ENCODE measurements at places on chromosomes 12 and 14. TPM values are rescaled to one million over a fixed set of nuclear protein-coding genes. Genes with fewer than 3 reads are reported as not detected.

- H3K36me3 ChIP-seq: peaks cover 37% of the 10 kb centered on the region
- DNase-seq: no peak
- no peaks in the 10 kb centered on the region for H3K27me3 ChIP-seq
- H3K27ac ChIP-seq: peak overlapping the region; percentile 45
These were observed 11.9 kb downstream of the NAA25 start for GRCh38 chr12:112096667-112097066.

FOXA1 gene
- not detected for total RNA-seq

CLEC4C gene
- total RNA-seq: not detected

GRCh38 chr12:62801796-62802195 is 133.2 kb downstream of the PPM1H start:
- no peak for DNase-seq
- no peak overlapping the region for H3K27ac ChIP-seq
- no peaks in the 10 kb centered on the region for H3K36me3 ChIP-seq
- no peaks in the 10 kb centered on the region for H3K4me1 ChIP-seq
- no peaks in the 10 kb centered on the region for H3K27me3 ChIP-seq
- H3K4me3 ChIP-seq: no peak overlapping the region

DNA sequence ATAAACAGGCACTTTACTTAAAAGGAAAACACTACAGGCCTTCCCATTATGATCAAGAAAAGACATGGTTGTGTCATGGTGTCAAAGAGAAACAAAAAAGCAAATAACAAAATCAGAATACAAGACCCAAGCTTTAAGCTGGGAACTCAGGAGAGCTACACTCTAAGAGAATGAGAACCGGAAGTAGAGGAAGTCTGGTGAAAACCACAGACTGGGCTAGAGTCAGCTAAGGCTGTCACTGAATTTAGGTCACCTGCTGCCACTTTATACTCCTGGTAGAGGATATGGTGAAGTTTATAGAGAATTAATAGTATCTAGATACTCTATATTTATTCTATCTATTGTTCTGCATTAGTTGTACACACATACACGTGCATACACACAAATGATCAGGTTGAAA is 971.7 kb downstream of the FLRT2 start:
- H3K4me3 ChIP-seq: no peak overlapping the region
- no peak overlapping the region for H3K27ac ChIP-seq
- no peak for DNase-seq
- no peaks in the 10 kb centered on the region for H3K4me1 ChIP-seq
- no peaks in the 10 kb centered on the region for H3K27me3 ChIP-seq

PTCSC3 gene
- not detected for total RNA-seq

GRCh38 chr12:57460841-57461275 is 1.3 kb downstream of the GLI1 start:
- H3K27me3 ChIP-seq: no peaks in the 10 kb centered on the region
- peak overlapping the region; percentile 44 for H3K4me3 ChIP-seq
- no peak for DNase-seq
- peak overlapping the region; percentile 72 for H3K27ac ChIP-seq

GRCh38 chr12:131511391-131511802 is 199.5 kb upstream of the SFSWAP start:
- H3K4me3 ChIP-seq: no peak overlapping the region
- no peaks in the 10 kb centered on the region for H3K27me3 ChIP-seq
- H3K27ac ChIP-seq: no peak overlapping the region
- H3K4me1 ChIP-seq: no peaks in the 10 kb centered on the region

GRCh38 chr14:92625213-92625612 is 111.6 kb downstream of the RIN3 start:
- H3K27ac ChIP-seq: no peak overlapping the region
- H3K27me3 ChIP-seq: no peaks in the 10 kb centered on the region

DNA sequence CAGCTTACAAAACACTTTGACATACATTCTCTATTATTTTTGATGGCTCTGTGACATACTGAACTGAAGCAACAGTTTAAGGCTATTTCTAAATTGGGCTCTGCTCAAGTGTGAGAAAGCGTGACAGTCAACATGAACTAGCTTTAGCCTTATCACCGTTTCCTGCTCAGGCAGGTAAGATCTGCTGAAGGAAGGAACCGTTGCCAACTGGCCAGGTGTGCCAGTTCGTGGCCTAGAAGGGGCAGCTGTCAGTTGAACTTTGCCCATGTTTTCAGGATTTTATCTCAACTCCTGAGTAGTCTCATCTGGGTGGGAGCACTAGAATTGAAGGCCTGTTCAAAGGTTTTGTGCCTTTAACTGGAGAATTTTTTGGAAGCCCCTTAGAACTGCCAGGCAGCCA is 79.5 kb downstream of the ETV6 start:
- H3K36me3 ChIP-seq: no peaks in the 10 kb centered on the region
- no peak overlapping the region for H3K4me3 ChIP-seq
- H3K27me3 ChIP-seq: no peaks in the 10 kb centered on the region
- no peaks in the 10 kb centered on the region for H3K4me1 ChIP-seq

KRT78 gene
- total RNA-seq: not detected

MCRS1 gene
- total RNA-seq: 81.8 TPM

- no peak overlapping the region for H3K4me3 ChIP-seq
- peaks cover 82% of the 10 kb centered on the region for H3K36me3 ChIP-seq
- no peak for DNase-seq
- no peaks in the 10 kb centered on the region for H3K27me3 ChIP-seq
These were observed 40.6 kb downstream of the IL31 start for GRCh38 chr12:122133192-122133950.

HCAR1 gene
- 0.12 TPM for total RNA-seq

CSRP2 gene
- total RNA-seq: 11.6 TPM

- H3K27ac ChIP-seq: no peak overlapping the region
- no peaks in the 10 kb centered on the region for H3K27me3 ChIP-seq
- DNase-seq: no peak
- no peak overlapping the region for H3K4me3 ChIP-seq
These were observed 72.5 kb downstream of the HMGA2 start for GRCh38 chr12:65896743-65897142.

GRCh38 chr12:22190969-22191368 is 143.5 kb downstream of the ST8SIA1 start:
- no peaks in the 10 kb centered on the region for H3K36me3 ChIP-seq
- H3K27ac ChIP-seq: no peak overlapping the region
- no peak overlapping the region for H3K4me3 ChIP-seq
- DNase-seq: no peak

LRP1-AS gene
- not detected for total RNA-seq

DNA sequence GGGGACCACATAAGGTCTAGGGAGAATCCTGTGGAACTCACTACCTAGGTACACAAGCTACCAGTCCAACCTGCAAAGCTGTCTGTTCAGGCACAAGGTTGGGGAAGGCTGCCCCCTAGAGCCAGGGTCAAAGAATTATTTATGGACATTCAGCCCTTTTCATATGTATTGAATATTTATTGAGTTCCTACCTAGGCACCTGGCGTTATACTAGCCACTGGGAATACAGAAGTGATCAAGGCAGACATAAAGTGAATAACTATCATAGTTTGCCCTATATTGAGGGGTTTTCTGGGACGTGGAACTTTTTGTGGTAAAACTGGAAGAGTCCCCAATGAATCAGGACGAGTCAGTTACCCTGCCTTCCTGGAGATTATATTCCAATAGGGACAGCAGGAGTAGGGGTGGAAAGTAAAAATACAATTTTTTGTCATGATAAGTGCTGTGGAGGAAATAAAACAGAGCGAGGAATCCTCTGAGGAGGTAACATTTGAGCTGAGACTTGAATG is 5.8 kb upstream of the SLC48A1 start:
- H3K27ac ChIP-seq: no peak overlapping the region
- no peaks in the 10 kb centered on the region for H3K36me3 ChIP-seq
- no peaks in the 10 kb centered on the region for H3K4me1 ChIP-seq
- DNase-seq: no peak

DNA sequence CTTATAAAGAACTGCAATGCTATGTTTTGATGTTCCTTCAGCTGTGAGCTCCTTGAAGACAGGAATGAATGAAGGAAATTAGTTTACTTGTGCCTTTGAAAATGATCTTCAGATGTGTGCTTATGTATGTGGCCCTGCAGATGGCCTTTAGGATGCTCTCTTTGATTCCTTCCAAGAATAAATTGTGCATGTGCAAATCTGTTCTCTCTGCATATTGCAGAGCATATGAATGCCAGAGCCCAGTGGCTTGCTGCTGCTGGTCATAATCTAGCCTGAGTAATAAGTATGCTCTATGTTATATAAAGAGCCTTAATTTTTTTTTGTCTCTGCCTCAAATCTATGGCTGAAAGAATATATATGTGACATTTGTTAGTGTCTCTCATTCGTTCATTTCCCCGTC is 341.9 kb upstream of the NOVA1 start:
- no peaks in the 10 kb centered on the region for H3K27me3 ChIP-seq
- H3K27ac ChIP-seq: no peak overlapping the region
- H3K4me1 ChIP-seq: no peaks in the 10 kb centered on the region

DNA sequence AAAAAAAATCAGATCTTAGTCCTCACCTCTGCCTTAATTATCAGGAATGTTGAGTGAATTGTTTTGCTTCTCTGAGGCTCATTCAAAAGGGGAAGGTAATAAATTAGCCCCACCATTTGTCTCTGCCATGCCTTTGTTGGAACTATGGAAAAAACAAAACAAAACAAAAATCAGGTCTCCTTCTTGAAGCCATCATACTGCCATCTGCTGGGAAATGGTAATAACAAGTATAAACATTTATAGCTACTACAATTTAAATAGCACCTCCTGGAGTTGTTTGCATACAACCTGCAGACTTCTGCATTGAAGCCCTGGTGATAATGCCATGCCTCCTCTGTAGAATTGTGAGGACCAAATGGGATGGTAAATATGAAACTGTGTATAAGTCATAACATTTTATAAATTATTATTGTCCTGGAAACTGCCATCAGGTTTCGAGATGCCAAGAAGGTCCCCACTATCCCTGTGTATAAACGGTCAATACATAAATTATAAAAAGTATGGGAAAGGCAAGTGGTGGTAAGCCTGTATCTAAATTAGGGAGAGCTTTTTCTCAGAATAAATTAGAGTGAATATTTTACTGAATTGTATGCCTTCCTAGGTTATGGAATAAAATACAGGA is 87.2 kb upstream of the FGD4 start:
- H3K36me3 ChIP-seq: no peaks in the 10 kb centered on the region
- peaks cover 6% of the 10 kb centered on the region for H3K4me1 ChIP-seq
- DNase-seq: no peak

FAM216A gene
- total RNA-seq: 10.0 TPM

PSMC6 gene
- 77.4 TPM for total RNA-seq
